Pericardium fibroblast (primary cell): ENCODE measurements at places on chromosomes 2 and 18. TPM values are rescaled to one million over a fixed set of nuclear protein-coding genes. Genes with fewer than 3 reads are reported as not detected.

Gene CNNM3
- total RNA-seq, result 4.3 and 5.6 TPM in 2 replicates

Gene RHOB
- 231 and 383 TPM in 2 replicates for total RNA-seq

Gene SATB2
- 1.2 and 3.1 TPM in 2 replicates for total RNA-seq

Gene DSG2
- 1.4 and 10.0 TPM in 2 replicates for total RNA-seq

Gene SAG
- not detected in 2 replicates for total RNA-seq

Gene COL5A2
- total RNA-seq, result 906 and 968 TPM in 2 replicates

Gene LOXHD1
- total RNA-seq, result not detected in 2 replicates
